Sigmoid colon (tissue), 7 donors: ENCODE measurements at places on chromosomes 16 and 17. TPM values are rescaled to one million over a fixed set of nuclear protein-coding genes. Genes with fewer than 3 reads are reported as not detected.

FGF11 gene
- total RNA-seq: not detected

DNA sequence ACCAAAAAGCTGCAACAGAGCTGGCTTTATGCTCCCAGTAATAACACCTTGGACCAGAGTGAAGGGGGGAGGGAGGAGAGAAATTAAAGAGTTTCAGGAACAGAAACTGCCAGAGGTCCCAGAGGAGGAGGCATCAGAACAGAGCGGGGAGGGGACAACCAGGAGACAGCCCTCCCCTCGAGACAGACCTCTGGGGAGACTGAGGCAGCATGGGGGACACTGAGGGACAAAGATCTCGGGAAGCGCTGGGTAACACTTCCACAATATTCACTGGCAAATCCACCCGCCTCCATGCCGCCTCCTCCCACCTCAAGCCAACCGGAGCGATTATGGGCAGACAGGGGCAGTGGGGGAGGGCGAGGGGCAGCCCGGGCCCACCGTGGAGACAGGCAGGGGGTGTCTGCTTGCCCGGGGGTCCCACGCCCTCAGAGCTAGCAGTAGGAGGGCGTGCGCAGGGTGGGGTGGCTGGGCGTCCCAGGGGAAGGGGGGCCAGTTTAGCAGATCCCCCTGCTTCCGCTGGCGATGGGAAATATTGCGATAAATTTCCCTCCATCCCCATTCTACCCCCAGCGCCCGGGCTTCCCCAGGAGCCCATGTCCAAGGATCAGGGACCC, 1.2 kb downstream of the PCGF2 start:
- peaks cover 79% of the 10 kb centered on the region for H3K4me1 ChIP-seq
- H3K27ac ChIP-seq: peak overlapping the region; percentile 86
- H3K4me3 ChIP-seq: peak overlapping the region; percentile 82

- no peak for DNase-seq
- H3K36me3 ChIP-seq: no peaks in the 10 kb centered on the region
- H3K27me3 ChIP-seq: peaks cover 4% of the 10 kb centered on the region
- no peak overlapping the region for H3K4me3 ChIP-seq
Observed at GRCh38 chr17:9953492-9953891, 48.4 kb upstream of the RCVRN start.

- no peaks in the 10 kb centered on the region for H3K36me3 ChIP-seq
- no peak overlapping the region for H3K4me3 ChIP-seq
- H3K4me1 ChIP-seq: no peaks in the 10 kb centered on the region
- peak; percentile 22 for DNase-seq
- H3K27ac ChIP-seq: no peak overlapping the region
Observed at GRCh38 chr17:10071141-10071540, 127.3 kb downstream of the GAS7 start.

GRCh38 chr16:58306327-58306726, 11.5 kb upstream of the PRSS54 start:
- no peak overlapping the region for H3K27ac ChIP-seq
- no peaks in the 10 kb centered on the region for H3K4me1 ChIP-seq
- no peaks in the 10 kb centered on the region for H3K36me3 ChIP-seq

DNA sequence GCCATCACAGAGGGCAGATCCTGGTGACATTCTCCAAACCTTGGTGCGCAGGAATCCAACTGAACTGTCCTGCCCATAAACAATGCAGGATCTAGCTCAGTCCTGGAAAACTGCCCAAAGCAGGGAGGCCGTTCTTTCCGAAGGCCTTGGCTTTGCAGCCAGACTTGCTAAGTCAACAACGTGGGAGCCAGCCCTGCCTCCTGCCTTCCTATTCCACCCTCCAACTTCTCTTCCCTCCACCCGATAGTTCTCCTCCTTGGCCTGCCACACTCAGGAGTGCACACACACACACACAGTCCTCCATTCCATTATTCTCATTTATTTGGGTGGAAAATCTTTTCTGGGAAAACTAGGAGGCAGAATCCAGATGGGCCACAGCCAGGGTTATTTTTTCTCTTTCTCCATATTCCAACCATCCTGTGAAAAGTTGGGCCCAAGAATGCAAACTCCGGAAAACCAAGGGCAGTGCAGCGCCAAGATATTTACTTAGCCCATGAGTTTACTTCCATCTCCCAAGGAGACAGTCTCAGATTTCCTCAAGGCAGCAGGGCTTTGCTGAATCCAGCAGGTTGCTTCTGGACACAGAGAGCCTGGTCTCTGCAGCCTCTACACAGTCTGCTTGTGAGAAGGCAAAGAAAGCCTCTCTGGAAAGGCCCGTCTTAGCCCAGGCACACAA, 15.8 kb downstream of the COPRS start:
- H3K36me3 ChIP-seq: no peaks in the 10 kb centered on the region
- H3K27ac ChIP-seq: peak overlapping the region; percentile 83
- peak overlapping the region; percentile 19 for H3K4me3 ChIP-seq
- peak; percentile 89 for DNase-seq

DNA sequence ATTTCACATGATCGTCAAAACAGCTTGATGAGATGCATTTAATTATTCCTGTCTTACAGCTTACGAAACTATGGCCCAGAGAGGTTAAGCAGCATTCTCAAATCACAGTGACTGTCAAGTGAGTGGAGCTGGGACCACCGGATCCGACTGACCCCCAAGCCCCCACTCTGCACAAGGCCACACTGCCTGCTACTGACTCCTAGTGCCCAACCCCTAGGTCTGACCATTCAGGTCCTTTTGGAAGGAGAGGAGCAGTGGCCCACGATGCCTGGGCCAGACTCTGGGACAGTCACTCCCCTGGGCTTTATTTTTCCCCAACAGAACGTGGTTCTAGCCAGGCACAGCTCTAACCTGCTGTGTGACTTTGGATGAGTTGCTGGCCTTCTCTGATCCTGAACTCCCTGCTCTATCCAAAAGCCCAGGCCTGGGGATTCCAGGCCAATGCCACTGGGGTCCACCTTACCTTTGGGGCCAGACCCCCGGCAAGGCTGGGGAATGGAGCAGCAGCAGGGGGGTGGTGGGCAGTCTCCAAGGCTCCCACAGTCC, 9.9 kb downstream of the TSPOAP1 start:
- no peak overlapping the region for H3K27ac ChIP-seq
- H3K27me3 ChIP-seq: no peaks in the 10 kb centered on the region
- DNase-seq: peak; percentile 40
- H3K4me1 ChIP-seq: no peaks in the 10 kb centered on the region
- no peak overlapping the region for H3K4me3 ChIP-seq

USP43 gene
- total RNA-seq: 0.16 TPM

SLC5A11 gene
- total RNA-seq: not detected

GRCh38 chr17:44389723-44390202, 314 bp upstream of the ITGA2B start:
- DNase-seq: no peak
- no peaks in the 10 kb centered on the region for H3K27me3 ChIP-seq
- no peaks in the 10 kb centered on the region for H3K36me3 ChIP-seq
- peaks cover 14% of the 10 kb centered on the region for H3K4me1 ChIP-seq

KCNJ18 gene
- total RNA-seq: 0.54 TPM

- no peak overlapping the region for H3K27ac ChIP-seq
- H3K27me3 ChIP-seq: no peaks in the 10 kb centered on the region
- H3K36me3 ChIP-seq: no peaks in the 10 kb centered on the region
- no peak for DNase-seq
Observed at GRCh38 chr16:78953526-78953925, 647.0 kb downstream of the MAF start.

PYY gene
- 3.2 TPM for total RNA-seq

GRCh38 chr16:89784406-89784805, 32.0 kb downstream of the FANCA start:
- no peaks in the 10 kb centered on the region for H3K27me3 ChIP-seq
- DNase-seq: no peak
- H3K27ac ChIP-seq: no peak overlapping the region
- no peak overlapping the region for H3K4me3 ChIP-seq
- no peaks in the 10 kb centered on the region for H3K4me1 ChIP-seq

PTGES3L gene
- total RNA-seq: 13.6 TPM

DNA sequence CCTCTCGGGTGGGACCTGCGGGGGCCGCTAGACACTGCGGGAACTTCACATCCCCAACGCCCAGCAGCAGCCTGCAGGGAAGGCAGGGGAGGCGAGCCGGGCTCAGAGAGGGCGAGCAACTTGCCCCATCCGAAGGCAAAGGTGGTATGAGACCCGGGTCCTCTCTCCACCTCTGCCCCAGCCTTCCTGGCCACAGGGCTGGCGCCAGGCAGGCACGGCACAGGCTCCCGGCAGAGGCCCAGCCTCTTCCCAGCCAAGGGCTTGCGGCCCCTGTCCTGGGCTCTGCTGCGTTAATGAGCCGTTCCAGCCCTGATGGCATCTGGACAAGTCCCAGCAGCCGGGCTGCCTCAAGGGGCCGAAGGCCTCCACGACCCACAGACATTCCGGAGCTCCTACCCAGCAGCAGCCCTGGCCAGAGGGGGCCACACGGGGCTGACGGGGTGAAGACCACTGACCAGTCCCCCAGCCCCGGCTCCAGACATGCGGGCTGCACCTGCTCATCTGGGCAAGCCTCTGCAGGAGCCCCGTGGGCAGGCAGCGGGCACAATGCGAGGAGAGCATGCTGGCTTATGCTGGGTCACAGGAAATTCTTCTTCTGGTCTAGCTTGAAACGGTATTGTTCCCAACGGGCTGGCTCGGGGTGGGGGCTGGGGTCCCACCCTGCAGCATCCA, 1.2 kb upstream of the HS3ST6 start:
- peaks cover 12% of the 10 kb centered on the region for H3K4me1 ChIP-seq
- peaks cover 33% of the 10 kb centered on the region for H3K27me3 ChIP-seq
- no peak overlapping the region for H3K27ac ChIP-seq
- H3K4me3 ChIP-seq: no peak overlapping the region

DNA sequence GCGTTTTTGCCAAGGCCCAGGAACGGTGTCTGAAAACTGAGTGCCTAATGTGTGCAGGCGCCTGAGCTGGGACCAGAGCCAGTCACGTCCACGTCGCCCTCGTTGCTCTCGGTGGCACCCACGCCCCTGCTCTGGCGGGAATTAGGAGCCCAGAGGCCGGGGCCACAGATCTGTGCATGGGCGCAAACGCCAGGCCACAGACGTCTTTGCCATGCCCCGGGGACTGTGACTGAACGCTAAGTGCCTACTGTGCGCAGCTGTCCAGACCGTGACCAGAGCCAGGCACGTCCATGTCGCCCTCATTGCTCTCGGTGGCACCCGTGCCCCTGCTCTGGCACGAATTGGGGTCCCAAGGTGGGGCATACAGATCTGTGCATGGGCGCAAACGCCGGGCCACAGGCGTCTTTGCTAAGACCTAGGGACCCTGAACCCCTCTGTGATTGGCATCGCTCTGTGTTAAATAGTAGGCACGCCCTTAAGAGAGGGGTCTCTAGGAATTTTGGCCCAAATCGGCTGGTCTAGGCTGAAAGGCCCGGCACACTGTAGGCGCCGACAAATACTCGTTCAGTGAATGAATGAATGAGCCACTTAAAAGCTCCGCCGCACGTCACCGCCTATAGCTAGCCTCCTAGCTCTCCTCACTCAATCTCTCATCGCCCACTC, 827 bp upstream of the UBALD1 start:
- H3K27me3 ChIP-seq: no peaks in the 10 kb centered on the region
- H3K4me3 ChIP-seq: no peak overlapping the region
- peak overlapping the region; percentile 93 for H3K27ac ChIP-seq
- no peak for DNase-seq

DNA sequence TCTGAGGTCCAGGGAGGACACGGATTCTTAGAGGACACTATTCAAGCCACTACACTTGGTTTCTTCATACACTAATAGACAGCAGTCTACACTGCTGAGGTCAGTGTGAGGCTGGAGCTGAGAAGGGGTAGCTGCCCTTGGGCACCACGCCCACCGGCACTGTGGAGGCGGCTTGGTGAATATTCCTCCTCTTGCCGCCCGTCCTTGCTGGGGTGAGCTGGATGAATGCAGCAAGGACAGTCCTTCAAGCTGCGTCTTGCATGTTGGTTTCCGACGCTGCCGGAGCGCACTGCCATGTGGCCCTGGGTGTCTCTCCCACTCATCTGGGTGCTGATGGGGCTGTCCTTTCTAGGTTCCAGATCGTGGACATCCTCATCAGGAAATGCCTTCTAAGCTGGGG, 2.6 kb downstream of the ZNF205 start:
- H3K4me1 ChIP-seq: peaks cover 27% of the 10 kb centered on the region
- no peak overlapping the region for H3K4me3 ChIP-seq
- H3K36me3 ChIP-seq: peaks cover 45% of the 10 kb centered on the region
- H3K27me3 ChIP-seq: no peaks in the 10 kb centered on the region

CCDC154 gene
- total RNA-seq: not detected

DNA sequence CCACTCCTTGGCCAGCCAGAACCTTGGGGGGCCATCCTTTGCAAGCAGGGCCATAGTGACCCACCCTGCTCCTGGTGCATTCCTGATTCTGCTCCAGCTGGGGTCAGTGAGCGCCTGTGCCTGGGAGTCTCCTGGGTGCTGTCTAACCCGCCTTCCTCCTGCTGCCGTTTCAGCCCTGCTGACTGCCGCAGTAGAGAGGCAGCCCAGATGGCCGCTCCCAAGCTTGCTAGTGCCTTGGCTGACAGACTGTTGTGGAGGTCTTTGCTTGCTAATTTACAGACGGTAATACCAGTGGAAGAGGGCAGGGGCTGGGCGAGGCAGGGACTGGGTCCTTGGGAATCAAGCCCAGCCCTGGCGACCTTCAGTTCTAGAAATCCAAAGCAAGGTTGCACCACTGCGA, 99.6 kb downstream of the SOCS1 start:
- no peaks in the 10 kb centered on the region for H3K36me3 ChIP-seq
- DNase-seq: no peak
- H3K4me3 ChIP-seq: no peak overlapping the region
- H3K4me1 ChIP-seq: peaks cover 20% of the 10 kb centered on the region
- H3K27me3 ChIP-seq: no peaks in the 10 kb centered on the region

NDRG4 gene
- total RNA-seq: 17.1 TPM

DNA sequence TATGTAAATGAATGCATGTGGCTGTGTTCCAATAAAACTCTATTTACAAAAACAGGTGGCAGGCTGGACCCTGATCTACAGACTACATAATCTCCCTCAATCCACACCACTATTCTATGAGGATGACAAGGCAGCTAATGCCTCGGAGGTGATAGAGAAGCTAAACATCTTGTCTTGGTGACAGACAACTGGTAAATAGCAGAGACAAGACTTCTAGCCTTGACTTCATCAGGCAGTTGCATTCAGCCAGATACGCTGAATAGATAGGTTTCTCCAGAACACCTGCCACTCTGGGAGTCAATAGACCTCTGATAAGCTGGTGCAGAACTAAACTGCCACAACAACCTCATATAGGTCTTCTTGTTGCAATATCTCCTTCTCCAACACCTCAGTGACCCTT, 3.3 kb downstream of the ATPAF2 start:
- no peak overlapping the region for H3K4me3 ChIP-seq
- peaks cover 26% of the 10 kb centered on the region for H3K4me1 ChIP-seq
- no peak overlapping the region for H3K27ac ChIP-seq
- H3K36me3 ChIP-seq: no peaks in the 10 kb centered on the region
- no peaks in the 10 kb centered on the region for H3K27me3 ChIP-seq
